ENCODE measurements at places on chromosomes 3 and 15.
A peak's percentile ranks its signal among the peaks of the same experiment; 100 is the strongest.

- peak; percentile 72 for DNase-seq
Measured at GRCh38 chr3:52052831-52053306, 3.5 kb downstream of the DUSP7 start.

GRCh38 chr3:152258448-152259393 is 10.0 kb upstream of the MBNL1 start:
- DNase-seq, result no peak

DNA sequence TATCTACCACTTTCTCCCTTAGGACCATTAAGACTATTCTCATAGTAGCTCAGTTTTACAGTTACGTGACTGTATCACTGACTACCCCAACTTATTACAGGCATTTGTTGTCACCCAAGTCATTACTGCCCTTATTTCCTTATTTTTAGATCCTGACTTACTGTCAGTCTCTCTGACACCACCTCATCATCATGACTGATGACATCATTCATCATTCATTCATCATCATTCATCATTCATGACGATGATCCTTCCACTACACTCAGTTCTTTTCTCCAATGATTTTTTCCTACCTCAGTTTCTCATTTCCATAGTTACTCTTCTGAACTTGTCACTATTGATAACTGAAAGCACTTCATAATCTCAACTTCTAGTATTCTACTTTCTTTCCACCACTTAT is 83.8 kb downstream of the ADAM10 start:
- no peak for DNase-seq

DNA sequence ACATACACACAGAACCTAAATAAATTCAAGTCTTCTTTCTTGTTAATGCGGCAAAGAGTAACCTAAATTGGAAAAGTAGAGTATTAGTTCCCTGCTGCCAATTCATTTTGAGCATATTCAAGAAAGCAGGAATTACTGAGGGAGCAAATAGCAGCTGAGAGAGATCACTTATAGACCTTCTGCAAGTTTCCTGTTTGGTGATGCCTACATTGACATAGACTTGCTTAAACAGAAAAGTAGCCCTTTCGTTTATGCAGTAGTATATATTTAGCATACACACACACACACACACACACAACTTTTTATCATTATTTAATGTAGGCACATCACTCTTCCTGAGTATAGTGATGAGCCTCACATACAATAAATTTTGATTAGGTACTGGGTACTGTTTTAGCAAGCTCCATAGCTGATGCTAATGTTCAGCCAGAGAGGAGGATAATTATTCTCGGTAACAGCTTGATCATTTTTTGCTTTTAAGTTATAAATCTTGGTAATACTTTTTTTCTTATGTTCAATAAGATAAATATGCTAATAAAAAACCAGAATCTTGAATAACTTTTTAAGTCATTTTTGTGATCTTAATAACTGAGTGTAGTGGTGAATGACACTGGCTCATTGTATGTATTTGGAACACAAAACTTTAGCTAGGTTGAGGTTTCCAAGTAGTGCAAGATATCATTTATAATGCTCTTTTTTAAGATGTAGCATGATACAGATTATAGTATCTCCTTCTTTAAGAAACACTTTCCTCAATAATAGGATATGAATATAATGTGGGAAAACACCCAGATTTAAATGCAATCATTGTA is 174.7 kb downstream of the MBNL1 start:
- DNase-seq, result no peak

GRCh38 chr15:58738046-58738707 is 11.3 kb downstream of the ADAM10 start:
- DNase-seq, result no peak

DNA sequence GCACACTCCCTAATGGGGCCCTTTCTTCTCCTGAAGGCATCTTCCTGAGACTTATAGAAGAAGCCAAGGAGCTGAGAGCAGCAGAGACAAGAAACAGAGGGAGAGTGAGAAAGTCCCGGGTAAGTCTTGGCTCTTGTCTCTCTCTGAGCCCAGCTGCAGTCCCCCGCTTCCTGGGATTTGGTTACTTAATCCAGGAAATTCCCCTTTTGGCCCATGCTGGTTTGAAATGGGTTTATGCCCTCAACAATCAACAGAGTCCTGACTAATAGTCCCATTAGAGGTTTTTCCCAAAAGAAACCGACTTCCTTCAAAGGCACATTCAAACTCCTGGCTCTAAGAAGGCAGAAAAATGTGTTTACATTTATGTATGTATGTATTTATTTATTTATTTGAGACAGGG is 22.0 kb downstream of the TMEM158 start:
- no peak for DNase-seq

DNA sequence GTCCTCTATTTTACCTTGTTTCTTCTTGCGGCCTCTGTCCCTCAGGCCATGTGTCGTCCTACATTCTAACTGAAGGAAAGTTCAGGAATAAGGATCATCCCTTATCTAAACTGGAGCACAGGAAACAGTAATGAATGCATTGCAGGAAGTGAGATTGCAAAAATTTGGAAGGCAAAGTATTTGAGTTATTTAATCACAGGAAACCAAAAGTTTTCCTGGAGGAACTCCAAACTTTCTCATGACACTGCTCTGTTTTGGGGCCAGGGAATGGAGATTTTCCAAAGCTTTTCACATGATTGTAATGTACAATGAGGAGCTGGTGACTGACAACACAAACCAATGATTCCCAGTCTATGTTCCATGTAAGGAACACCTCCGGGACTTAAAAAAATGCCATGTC is 57.8 kb upstream of the PLSCR4 start:
- DNase-seq, result no peak

DNA sequence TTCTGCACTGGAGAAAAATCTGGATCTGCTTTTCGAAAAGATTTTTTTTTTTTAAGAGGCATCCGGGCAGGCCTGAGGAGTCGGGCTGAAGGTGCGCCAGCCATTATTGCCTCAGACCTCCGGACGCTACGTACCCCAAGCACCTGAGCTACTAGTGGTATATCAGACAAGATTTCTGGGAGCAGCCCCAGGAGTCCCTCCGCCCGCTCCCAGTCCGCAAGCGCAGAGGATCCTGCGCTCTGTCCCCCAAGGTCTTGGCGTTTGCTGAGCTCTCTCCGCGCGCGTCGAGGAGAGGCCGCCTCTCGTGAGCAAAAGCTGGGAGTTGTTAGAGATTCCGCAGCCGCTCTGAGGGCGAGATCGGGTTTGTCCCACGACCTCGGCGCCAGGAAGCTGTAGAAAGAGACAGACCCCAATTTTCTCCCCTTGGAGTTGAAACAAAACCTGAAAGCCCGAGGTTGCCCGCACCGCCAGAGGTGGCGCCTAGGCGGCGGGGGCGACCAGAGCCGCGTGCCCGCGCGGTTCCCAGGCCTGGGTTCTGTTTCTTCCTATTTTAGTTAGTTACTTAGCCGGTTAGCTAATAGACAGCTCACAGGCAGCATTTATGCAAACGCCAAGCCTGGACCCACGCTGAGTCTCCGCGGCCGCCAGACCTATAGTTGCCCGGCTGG is 72.5 kb upstream of the POLG start:
- no peak for DNase-seq

GRCh38 chr3:1190569-1190968 is 97.7 kb downstream of the CNTN6 start:
- no peak for DNase-seq

DNA sequence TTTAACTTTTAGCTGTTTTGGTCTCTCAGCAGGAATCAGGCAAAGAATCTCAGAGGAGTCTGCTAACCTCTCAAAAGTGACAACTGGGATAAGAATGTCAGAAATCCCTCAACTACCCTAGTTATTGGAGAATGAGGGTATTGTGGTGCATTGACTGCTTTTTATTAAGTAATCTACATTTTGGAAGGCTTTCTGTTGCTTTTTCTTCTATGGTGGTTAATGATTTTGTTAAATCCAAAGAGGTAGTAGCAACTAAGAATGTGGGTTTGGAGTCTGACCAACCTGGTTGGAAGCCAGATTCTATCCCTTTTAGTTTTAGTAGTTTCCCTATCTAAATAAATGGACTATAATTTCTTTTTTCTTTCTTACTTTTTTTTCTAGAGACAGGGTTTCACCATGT is 94.7 kb upstream of the RNF7 start:
- DNase-seq, result no peak

GRCh38 chr15:66237513-66238235 is 15.9 kb downstream of the MEGF11 start:
- no peak for DNase-seq

DNA sequence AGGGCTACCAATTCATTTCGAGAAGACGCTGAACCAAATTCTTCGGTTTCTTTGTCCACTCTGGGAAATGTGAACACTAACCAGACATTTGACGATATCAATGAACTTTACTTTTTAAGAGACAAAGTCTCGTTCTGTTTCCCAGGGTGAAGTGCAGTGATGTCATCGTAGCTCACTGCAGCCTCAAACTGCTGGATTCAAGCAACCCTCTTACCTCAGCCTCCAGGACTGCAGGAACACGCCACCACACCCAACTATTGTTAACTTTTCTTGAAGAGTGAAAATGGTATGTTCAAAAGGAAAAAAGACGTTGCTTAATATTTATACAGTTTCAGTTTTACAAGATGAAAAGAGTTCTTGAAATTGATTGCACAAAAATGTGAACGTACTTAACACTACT is 30.6 kb downstream of the MB21D2 start:
- DNase-seq, result no peak

- no peak for DNase-seq
Measured at GRCh38 chr3:134311265-134311664, 60.6 kb upstream of the RYK start.

DNA sequence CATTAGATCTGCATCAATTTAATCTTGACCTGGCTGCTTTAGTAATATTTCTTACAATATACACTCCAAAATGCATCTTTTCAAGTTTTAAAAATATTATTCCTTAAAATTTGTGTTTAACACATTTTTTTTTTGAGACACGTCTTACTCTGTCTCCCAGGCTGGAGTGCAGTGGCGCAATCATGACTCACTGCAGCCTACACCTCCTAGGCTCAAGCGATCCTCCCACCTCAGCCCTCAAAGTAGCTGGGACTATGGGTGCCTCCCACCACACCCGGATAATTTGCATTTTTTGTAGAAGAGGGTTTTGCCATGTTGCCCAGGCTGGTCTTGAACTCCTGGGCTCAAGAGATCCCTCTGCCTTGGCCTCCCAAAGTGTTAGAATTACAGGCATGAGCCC is 73.6 kb downstream of the ETV5 start:
- no peak for DNase-seq

DNA sequence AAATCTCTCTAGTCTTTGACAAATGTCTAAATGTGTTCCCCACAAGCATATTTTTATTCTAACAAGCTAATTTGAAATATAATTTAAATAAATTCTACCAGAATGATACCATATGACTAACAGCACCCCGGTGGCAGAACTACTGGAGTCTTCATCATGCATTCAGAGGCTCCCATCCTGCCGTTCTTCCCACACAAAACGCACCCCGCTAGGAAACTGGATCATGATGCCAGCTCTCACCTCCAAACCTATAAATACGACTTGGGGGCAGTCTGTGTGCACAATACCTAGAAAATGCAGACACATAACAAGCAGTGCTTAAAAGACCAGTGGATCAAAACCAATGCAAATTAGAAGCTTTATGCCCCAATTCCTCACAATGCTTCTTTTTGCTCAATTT is 8.5 kb downstream of the HOMER2 start:
- DNase-seq, result no peak

DNA sequence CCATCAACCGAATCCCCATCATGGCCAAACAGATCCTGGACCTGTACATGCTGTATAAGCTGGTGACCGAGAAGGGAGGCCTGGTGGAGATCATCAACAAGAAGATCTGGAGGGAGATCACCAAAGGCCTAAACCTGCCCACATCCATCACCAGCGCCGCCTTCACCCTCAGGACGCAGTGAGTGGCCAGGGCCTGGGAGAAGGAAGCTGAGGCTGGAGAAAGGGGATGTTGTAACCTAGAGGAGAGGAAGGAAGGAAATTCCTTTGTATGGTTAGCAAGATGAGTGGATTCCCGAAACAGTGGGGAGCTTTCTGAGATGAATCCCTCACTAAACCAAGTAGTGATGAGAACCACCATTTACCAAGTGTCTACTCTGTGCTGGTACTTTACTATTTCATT is 25.8 kb upstream of the CLK3 start:
- DNase-seq, result no peak

- DNase-seq, result no peak
Measured at GRCh38 chr3:30477149-30477921, 129.1 kb upstream of the TGFBR2 start.

DNA sequence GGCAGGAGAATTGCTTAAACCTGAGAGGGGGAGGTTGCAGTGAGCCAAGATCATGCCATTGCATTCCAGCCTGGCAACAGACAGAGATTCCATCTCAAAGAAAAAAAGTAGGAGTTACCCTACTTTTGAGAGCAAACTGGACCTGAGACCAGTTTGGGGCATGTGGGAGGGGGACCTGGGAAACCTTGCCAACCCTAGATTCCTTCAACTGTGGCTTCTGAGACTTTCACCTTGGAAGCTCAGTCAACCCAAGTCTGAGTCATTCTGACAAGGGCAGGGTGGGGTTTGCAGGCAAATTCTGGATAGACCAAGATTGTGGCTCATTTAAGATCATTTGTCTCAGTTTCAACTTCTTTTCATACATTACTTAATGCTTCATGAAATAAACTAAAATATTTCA is 23.8 kb upstream of the SIAH2 start:
- no peak for DNase-seq

DNA sequence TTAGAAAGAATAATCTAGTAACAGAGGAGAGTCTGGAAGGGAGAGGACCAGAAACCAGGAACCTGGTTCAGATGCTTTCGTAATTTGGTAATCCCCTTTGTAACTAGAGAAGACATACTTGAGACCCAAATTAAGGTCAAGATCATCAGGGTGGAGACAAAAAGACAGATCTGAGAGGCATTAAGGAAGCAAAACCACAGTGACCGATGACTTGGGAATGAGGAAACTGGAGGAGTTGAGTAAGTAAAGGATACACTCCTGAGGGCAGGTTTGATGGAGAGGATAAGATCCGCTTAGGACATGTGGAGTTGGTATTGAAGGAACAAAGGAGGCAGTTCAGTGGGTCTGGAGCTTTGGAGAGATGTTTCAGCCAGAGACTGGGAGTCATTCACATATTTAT is 23.6 kb upstream of the BCL2A1 start:
- DNase-seq, result no peak

- no peak for DNase-seq
Measured at GRCh38 chr3:89525609-89526008, 418.2 kb downstream of the EPHA3 start.

DNA sequence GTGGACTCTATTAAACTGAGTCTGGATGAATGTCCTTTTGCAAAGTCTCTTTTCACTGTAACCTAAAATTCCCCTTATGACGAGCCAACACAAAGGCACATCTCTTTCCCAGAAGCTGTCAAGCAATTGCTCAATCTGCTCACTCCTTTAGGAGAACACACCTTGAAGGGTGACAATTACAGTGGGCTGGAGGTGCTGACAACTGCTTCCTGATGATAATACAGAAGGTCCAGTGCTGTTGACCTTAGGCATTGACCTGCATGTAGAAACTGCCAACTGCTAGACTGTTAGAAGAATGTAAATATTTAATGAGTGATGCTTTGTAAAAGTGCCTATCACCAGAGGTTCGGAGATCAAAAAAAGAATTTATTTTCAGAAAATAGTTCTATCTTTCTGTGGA is 757.7 kb downstream of the GRM7 start:
- DNase-seq, result no peak

GRCh38 chr3:135992072-135992471 is 26.5 kb downstream of the PPP2R3A start:
- DNase-seq, result no peak

Data from amygdala (tissue), 56 donors.